ENCODE measurements at places on chromosomes 4 and X. TPM values are rescaled to one million over a fixed set of nuclear protein-coding genes. Genes with fewer than 3 reads are reported as not detected.

The CT47B1 gene
- not detected for total RNA-seq

The HPGDS gene
- 4.1 TPM for total RNA-seq

- no peak for DNase-seq
Observed at GRCh38 chr4:11165052-11165451, 263.6 kb downstream of the HS3ST1 start.

GRCh38 chrX:73681408-73681807, 118.4 kb downstream of the CHIC1 start:
- DNase-seq: no peak

- DNase-seq: no peak
Observed at GRCh38 chr4:15343000-15343399, 84.8 kb upstream of the C1QTNF7 start.

The MMAA gene
- total RNA-seq: 7.5 TPM

DNA sequence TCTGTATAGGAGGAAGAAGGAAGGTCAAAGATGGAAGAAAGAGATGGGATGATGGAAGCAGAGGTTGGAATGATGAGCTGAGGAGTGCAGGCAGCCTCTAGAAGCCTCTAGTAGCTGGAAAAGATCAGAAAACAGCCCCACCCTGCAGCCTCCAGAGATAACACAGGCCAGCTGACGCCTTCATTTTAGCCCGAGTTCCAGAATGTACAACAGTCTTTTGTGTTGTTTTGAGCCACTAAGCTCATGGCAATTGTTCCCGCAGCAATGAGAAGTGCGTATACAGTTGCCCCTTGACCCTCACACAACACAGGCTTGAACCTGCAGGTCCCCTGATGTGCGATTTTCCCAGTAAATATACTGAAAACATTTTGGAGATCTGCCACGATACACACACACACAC, 72.0 kb downstream of the WFS1 start:
- no peak for DNase-seq

The NUP62CL gene
- not detected for total RNA-seq

DNA sequence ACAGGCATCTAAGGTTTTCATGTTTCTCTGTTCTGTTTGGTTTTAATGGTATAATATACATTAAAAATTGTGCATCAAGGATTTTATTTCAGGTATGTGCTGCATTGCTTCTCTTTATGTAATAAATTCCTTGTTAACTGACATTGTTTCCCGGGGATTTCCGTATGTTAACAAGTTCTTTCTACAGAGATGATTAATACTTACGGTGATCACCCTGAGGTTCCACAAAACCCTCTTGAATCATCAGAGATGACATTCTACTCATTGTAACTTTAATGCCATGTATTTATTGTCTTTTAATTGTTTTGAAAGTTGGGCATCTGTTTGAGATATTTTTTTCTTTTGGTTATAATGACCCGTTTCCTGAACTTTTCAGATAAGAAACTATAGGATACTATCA, 37.5 kb downstream of the ARHGAP10 start:
- DNase-seq: no peak

- no peak for DNase-seq
Observed at GRCh38 chr4:76292730-76293129, 13.8 kb upstream of the STBD1 start.

- no peak for DNase-seq
Observed at GRCh38 chrX:55452833-55453124, 852 bp downstream of the MAGEH1 start.

DNA sequence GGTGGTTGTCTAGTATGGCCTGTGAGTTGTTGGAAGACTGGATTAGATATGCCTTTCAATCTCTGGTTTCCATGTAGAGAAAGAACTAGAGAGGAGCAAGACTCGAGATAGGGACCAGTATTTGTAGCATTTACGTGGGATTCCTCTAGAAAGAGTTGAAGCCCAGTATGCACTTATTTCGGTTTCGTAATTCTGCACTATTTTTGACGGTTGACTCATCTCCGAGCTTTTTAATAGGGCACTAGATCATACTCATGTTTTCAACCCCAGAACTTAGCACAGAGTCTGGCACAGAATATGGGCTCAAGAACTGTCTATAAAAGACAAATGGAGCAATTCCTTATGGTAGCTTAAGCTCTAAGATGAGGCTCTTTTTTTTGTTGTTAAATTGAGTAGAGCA, 15.7 kb downstream of the HELT start:
- no peak for DNase-seq

DNA sequence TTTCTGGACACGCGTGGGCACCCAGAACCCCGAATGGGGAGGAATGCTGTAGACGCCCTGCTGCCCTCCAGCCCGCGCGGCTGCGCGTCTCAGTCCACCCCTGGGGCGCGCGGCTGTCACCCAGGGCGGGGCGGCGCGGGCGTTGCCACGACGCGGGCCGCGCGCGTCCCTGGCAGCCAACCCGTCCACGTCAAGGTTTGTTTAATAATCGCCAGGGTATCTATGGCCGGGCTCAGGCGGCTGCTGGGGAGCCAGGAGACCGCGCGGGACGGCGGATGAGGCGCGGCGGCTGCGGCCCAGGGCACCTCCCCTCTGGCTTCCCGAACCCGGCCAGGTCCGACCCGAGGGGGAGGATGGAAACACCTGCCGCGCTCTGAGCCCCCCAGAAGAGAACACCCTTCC, at the start of gene SPATA18:
Gene SPATA18, plus strand, starts transcription at position 92 of the 402 bp plus-strand sequence. CDS start 401 bp downstream, outside the sequence.
- no peak for DNase-seq

DNA sequence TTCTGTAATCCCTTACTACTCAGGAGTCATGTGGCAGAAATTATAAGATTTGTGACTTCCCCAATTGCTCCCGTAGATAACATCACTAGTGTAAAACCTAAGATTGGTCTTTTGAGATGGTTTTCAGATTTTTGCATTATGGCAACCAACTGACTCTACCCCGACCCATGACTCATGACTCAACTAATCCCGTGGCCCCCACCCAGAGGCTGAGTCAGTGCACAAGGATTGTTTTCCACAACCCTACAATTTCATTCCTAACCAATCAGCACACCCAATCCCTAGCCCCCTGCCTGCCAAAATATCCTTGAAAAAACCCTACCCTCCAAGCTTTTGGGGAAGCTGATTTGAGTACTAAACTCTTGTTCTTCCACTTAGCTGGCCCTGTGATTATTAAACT, 109.4 kb upstream of the FAM9C start:
- no peak for DNase-seq

- no peak for DNase-seq
Observed at GRCh38 chrX:96394598-96394997, 290.0 kb upstream of the DIAPH2 start.

DNA sequence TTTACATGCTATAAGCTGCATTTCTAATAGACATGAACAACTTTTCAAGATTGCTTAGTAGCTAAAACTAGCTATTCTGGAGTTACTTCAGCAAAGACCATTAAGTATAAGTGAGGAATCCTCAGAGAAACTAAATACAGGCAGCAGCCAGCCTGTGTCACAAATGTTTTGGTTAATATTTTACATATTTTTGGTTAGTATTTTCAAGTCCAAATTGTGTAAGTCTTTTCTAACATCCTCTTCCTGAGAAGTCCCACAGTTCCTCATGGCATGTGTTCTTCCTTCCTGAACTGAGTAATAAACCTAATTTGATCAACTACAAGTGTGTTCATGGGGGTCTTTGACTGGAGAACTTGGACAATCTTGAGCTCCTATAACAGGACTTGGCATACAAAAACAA, 42.4 kb upstream of the MCF2 start:
- DNase-seq: no peak

The CD40LG gene
- total RNA-seq: not detected

GRCh38 chr4:152572417-152573086, 36.7 kb upstream of the FBXW7 start:
- no peak for DNase-seq

DNA sequence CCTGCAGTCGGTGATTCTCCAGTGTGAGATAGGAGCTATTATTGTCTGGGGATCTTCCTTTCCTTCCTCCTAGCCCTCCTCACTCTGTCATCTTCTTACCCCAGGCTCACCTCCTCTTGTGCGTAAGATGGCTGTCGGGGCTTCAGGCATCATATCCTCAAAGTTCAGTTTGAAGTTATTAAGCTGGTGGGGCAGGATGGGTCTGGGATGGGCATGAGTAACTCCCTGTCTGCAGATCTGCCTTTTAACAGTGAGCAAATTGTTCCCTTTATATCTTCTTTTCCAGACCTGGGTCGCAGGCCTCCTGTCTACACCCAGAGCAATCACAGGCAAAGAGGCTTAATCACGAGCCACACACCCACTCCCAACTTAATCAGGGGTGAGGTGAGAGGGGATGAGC, 900 bp upstream of the MTMR1 start:
- DNase-seq: no peak
